ENCODE measurements at places on chromosomes 1 and 21.

DNA sequence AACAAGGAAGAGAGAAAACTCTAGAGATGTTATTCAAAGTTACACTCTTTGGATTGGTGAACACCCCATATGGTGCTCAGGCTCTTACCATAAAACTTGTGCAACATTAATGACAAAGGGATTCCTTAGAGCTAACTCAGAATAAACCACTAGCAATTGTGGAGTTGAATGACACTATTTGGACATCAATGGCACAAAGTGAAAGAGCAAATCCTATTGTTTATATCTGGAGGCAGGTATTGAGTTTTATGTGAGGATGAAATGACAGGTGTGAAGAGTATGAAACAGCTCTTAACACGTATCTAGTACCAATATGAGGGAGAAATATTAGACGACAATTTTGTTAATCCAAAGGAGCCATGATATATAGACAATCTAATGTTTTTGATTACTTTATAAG, 584.9 kb upstream of the PBX1 start:
- no peak for DNase-seq

- DNase-seq = no peak
Observed at GRCh38 chr1:205493241-205494085, 11.0 kb upstream of the CDK18 start.

- no peak for DNase-seq
Observed at GRCh38 chr1:186605762-186606350, 74.4 kb downstream of the PTGS2 start.

DNA sequence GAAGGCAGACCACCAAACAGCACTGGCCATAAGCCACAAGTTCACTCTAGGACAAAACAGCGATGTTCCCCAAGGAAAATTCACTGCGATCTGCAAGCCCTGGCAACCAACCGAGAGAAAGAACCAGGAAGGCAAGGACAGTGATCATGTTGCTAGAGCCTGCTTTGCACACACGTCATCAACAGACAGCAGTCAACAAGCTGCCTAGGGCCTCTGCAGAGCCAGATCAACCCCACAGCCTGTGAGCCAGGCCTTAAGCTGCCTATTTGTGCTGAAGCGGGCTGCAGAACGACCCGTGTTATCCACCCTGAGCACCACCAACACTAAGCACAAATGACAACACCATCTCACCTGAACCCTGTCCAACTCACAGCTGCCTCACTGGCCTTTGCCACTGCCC, 6.2 kb upstream of the YRDC start:
- DNase-seq = no peak
